ENCODE measurements at places on chromosomes 12 and 14.
A peak's percentile ranks its signal among the peaks of the same experiment; 100 is the strongest.

DNA sequence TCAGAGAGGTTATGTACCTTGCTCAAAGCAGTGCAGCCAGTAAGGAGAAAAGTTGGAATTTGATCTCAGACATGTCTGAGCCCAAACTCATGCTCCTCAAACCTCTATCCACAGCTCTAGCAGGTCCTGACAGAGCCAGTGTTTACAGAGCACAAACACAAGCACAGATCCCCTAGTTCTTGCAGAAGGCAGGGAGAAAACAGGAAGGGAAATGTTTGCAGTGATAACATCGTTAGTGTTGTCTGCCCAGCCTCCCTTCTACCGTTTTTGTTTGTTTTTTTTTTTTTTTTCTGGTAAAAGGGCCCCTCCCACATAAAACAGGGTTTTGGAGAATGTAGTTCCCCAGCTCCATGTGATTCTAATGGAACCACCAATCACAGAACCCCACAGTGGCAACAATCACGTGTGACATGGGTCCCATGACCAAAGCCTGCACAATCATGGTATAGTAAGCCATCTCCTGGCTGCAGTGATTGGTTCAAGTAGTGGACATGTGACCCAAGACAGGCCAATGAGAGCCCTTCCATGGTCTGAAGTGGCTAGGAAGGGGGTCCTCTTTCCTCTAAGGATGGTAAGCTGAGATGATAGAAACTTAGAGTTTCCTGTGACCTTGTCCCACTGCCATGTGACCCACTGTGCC lies 513.4 kb downstream of the MED13L start:
- no peak for DNase-seq

DNA sequence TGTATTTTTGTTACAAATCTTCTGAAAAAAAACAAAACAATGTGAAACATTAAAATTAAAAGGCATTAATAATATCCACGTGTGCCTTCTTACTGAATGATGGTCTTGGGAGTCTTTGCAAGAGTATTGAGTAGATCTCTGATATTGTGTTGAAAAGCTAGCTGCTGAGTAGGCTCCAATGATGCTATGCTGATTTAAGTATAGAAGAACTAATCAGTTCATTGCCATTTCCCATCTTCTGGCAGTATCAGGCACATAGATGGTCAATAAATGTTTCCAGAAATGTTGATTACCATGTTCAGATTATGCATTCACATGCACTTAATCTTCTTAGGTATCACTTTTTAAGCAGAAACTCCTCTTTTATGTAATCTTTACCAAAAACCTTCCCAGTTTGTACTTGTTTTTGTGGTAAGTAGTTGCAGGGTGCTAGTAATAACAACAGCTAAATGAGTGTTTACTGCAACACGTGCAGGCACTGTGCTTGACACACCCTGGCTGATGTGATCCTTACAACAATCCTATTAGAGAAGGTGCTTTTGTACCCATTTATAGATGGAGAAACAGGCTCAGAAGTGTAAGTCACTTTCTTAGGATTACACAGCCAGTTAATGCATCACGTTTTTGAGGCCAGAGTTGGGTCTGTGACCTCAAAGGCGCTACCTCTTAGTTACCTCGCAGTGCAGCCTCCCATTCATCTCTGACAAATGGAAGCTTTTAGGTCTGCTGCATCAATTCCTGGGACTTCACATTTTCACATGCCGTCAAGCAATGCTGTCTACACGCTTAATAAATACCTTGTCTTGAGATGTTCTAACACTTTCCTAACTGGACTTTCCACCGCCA lies 46.9 kb downstream of the EID3 start:
- no peak for DNase-seq

DNA sequence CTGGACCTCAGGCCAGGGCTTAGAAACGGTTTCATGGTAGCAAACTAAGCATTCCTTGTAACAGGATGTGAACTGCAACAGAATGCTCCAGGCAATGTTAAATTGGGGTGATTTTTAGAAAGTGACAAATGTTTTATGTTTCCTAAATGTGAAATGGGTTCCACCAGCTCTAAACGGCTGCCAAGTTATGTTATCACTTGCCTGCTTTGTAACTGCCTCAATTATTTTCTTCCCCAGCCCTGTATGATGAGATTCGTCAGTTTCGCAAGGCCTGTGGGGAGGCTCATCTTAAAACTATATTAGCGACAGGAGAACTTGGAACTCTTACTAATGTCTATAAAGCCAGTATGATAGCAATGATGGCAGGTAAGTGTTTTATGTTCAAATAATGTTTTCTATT lies 70.9 kb downstream of the DERA start:
- no peak for DNase-seq

- DNase-seq: peak; percentile 3
These were observed 338.1 kb upstream of the TMEM132C start for GRCh38 chr12:127928615-127929571.

DNA sequence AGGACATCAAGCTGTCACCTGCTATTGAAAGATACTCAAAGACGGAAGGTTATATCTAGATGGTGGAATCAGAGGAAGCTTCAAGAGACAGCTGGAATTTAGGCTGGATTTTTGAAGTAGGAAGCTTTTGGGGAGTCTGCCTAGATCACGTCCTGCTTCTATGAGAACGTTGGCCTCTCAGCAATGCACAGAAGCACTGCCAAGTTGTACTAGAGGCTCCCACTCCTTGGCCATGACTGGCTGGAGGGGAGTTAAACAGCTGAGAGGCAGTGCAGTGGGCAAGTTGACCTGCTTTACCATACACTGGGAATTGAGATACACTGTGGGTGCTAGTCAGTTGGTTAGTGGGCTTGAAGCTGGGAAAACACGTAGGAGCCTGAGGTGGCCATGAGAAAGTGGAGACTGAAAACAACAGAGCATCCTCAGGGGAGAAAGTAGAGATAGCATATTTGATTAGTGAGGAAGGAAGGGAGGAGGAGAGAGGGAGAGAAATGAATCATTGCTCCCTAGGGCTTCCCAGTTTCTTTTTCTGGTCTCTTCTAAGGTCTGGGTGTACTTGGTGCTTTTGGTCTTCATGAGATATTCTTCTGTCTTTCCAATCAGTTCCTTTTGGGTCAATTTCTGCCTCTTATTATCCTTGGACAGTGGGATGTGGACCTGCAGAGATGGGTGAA lies 110.8 kb downstream of the EMP1 start:
- DNase-seq: no peak

DNA sequence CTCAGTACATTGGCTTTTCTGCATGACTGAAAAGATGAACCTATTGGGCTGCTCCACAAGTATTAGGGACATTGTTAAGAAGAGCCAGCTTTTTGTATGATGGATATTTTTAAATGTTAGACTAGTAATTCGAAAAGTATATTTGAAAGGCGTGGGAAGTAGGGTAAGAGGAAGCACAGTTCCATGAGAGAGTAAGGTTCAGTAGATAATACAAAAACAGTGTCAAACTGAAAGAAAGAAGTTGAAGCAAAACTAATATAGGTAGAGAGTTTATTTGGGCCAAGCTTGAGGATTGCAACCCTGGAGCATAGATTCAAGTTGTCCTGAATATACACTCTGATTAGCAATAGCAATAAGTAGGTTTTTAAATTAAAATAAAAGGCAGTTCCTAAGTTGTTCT lies 193.9 kb downstream of the RASSF9 start:
- no peak for DNase-seq

- DNase-seq: no peak
These were observed 86.9 kb downstream of the ANO6 start for GRCh38 chr12:45302621-45303369.

DNA sequence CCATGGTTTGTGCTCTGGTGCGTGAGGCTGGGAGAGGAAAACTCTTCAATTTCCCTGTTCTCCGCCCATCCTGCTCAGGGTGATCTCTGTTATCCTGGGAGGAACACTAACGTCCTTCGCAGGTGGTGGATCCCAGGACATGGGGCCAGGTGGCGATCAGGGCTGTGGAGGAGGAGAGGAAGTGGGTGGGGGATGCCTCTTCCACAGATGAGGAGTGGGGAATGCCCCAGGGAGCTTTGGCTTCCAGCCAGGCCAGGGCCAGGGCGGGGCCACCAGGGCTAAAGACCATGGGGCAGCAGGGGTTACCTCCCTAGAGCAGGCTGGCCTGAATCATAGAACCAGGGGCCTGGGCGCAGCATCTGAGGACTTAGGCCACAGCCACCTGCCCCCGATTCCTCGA lies 3.3 kb upstream of the KRT75 start:
- no peak for DNase-seq

- DNase-seq: no peak
These were observed 28.8 kb upstream of the HIGD1C start for GRCh38 chr12:50923361-50924130.

GRCh38 chr14:25237845-25238244 lies 187.9 kb upstream of the STXBP6 start:
- DNase-seq: no peak

DNA sequence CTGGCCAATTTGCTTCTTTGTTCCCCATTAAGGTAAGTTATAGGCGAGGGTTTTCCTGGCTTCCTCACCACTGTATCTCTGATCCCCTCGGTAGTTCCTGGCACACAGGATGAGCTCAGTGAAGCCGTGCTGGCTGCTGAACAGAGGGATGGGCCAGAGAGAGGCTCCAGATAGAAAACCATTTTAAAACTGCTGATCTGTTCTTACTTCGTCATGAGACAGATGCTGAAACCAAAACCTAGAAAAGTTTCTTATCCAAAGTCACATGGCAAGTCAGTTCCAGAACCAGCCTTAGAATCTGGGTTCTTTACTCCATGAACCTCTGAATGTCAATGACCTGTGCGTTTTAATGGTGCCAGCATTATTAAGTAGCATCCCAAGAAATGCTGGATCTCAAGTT lies 76.3 kb upstream of the RIN3 start:
- DNase-seq: no peak

GRCh38 chr14:61196792-61197191 lies 84.3 kb downstream of the TMEM30B start:
- DNase-seq: no peak

DNA sequence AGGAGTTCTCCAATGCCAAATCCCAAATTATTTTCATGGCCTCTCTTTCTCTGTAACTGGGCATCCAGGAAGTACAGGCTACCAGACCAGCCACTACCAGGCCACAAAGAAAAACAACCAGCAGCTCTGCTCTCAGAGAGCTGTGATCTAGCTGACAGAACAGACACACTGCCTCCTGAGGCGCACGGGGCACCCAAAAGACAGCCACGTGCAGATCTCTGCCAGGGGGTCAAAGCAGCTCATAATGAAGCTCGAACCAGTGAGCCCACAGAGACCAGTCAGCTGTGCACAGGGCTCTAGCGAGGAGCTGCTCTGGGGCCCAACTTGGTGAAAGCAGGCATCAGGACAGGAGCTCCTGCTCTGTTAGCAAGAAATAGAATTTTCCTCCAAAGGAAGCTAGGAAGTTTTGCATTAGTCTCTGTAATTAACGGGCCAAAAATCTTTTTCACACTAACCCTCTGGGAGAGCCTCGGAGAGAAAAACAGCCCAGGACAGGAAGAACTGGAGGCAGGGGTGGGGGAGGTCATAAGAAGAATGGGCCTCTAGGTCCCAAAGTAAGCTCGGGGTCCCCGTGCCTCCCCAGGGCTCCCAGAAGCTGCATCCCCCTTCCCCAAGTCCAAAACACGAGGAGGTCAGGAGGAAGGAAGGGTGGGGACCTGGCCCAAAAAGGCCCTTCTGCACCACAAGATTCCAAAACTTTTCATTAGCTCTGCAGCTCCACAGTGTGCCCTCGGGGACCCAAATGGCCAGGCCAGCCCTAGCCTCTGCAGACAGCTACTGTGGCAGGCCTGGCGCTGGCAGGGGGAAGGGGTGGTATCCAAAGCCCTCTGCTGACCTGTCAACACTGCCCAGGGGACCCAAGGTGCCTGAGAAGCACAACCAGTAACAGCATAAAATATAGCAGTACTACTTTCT lies 30.2 kb downstream of the ACTN1 start:
- no peak for DNase-seq

GRCh38 chr12:106223485-106224354 lies 24.1 kb downstream of the CKAP4 start:
- peak; percentile 43 for DNase-seq

GRCh38 chr14:81172353-81172752 lies 48.4 kb downstream of the GTF2A1 start:
- DNase-seq: no peak

DNA sequence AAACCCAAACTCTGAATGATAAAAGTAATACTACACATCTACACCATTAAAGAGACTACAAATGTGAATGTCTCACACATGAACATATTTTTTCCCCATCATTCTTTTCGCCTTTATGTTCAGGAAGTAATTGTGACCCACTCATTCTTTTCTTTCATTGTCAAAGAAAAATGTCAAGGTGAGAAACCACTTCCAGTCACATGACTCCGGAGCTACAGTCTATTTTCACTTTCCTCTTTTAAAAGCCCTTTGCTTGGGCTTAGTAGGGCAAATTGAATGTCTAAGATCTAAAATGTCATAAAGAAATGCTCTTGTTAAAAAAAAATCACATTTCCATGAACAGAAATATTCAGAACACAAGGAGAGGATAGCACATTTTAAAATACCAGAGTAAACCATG lies 461.3 kb downstream of the SOX5 start:
- no peak for DNase-seq

DNA sequence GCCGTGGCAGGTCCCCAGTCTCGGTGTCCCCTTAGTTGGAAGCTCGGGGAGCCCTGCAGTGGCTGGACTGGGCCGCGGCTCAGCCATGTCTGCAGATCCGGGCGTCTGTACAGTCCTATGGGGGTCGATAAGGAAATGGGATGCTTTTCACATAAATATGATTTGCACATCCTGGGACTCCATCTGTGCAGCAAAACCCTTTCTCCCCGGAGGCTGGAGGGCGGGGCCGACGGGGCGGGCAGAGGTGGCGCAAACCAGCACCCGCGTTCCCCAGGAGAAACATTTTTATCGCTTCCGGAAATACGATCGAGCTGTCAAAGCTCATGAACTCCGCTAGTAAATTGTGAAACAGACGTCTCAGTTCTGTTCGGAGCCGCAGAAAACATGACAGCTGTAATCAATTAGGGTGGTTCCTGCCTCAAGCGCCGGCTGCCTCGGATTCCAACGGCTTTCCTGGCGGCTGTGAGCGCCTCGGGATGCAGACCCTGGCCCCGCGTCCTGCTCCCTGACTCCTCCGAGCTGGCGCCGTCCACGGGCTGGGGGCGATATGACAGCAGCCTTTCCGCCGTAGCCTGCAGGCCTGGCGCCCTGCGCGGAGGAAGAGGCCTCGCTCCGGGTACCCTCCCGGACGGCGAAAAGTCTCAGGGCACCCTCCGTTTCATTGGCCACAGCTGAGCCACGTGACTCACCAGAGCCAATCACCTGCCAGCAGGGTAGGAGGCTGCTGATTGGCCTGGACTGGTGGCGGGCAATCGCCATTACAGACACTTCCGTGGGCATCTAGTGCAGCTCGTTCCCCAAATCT lies 23.0 kb downstream of the DIO3 start:
- DNase-seq: peak; percentile 61

- no peak for DNase-seq
These were observed 837 bp downstream of the COL2A1 start for GRCh38 chr12:48003226-48004052.
